ENCODE measurements at places on chromosomes 6 and 20. TPM values are rescaled to one million over a fixed set of nuclear protein-coding genes. Genes with fewer than 3 reads are reported as not detected.
A peak's percentile ranks its signal among the peaks of the same experiment; 100 is the strongest.

- no peak for DNase-seq
These were observed 85.2 kb downstream of the KIF16B start for GRCh38 chr20:16488086-16488485.

GRCh38 chr6:57248311-57248895 is 26.3 kb upstream of the RAB23 start:
- no peak for DNase-seq

GRCh38 chr20:56014998-56015397 is 9.7 kb upstream of the CBLN4 start:
- DNase-seq: no peak

- no peak for DNase-seq
These were observed 139.6 kb downstream of the MYLK4 start for GRCh38 chr6:2611092-2611491.

DNA sequence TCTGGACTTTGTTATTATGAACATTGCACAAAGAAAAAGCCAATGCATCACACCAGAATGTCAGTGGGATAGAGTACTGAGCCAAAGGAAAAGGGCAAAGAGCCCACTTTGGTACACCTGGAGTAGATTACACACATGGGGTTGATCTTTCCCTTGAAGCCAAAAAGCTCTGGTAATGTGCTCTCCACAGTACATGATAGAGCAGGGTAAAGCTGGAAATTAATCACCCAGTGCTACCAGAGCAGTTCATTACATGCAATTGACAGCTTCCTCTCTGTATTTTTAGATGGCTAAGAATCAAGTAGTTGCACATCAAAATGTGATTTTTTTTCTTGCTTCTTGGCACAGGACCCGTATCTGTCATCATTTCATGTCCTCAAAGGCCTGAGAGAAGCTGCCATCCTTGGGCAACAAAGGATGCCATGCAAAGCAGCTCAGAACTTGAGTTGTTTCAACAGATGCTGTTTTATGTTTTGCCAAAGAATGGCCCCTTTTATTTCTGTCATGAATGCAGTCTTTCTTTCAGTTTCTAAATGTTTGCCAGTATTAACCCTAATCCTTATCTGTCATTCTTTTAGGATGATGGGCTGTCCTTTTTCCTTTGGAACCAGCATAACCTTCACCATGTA is 88.1 kb downstream of the HDGFL1 start:
- no peak for DNase-seq

DNA sequence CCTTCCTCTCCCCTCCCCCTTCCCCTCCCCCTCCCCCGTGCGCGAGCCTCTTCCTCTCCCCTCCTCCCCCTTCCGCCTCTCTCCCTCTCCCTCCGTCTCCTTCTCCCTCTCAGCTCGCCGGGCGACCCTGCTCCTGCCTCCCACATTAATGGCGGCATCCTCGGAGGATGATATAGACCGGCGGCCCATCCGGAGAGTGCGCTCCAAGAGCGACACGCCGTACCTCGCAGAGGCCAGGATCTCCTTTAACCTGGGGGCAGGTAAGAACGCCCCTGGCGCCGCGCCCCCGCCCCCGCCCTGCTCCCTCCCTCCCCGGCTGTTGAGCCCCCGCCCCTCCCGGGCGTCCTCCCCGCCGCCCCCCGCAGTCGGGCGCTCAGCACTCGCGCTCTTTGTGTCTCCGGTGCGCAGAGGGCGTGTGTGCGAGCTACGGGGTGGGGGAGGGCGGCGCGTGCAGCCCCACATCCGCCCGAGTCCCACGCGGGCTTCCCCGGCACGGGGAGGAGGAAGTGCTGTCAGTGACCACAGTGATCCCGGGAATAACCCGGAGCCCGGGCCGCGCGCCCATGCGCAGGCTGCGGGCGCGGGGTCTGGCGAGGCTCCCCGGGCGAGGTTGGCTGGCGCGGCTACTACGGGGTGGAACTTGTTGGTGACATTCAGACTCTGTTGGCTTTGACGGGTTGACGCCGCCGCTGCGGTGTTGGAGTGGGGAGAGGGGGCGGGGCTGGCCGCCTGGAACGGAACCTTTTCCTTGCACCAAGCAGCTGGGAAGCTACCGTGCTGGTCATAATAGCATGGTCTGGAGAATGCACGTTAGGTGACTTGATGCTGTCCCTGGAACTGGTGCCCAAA is 33.2 kb downstream of the PHACTR1 start:
- no peak for DNase-seq

DNA sequence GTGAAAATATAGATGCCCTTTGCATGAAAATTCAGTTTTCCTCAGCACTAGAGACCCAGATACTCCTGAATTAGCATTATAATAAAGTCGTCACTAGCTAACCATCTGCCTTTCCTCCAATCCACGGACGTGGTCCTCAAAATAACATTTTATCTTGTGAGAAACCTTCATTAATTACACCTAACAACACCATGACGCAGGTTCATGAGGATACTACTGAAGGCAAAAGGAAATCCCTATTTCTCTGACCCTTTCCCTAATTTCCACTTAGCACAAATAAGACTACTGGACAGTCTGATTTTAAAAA is 1.3 kb upstream of the PNISR start:
- DNase-seq: no peak

GRCh38 chr6:57190140-57190539 is 18.0 kb downstream of the BAG2 start:
- DNase-seq: peak; percentile 21

- no peak for DNase-seq
These were observed 105.7 kb downstream of the ASXL1 start for GRCh38 chr20:32463642-32464400.

DNA sequence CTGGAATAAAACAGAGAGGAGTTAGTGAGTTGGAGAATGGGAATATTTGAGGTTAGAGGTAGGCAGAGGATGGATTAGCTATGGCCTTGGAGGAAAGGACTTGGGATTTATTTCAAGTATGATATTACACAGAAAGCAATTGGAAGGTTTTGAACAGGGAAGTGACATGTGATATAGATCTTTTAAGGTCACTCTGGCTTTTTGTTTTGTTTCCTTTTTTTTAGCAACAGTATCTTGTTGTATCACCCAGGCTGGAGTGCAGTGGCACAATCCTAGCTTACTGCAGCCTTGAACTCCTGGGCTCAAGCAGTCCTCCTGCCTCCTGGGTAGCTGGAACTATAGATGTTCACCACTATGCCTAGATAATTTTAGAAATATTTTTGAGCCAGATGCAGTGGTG is 190.3 kb downstream of the UTRN start:
- DNase-seq: no peak

DNA sequence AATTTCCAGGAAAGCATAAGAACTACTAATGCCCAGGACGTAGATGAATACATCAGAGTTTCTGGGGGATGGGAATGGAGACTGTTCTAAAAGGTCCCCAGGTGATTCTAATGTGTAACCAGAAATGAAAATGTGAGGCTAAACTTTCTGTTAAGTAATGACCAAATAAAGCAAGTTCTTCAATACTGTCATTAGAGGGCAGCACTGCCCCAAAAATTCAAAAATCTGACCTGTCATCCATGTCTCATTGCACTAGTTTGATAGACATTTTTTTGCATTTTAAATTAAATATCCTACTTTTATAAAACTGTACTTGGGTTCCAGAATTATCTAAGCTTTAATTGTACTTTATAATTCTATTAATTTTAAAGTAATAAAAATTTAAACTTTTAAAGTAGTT is 94.9 kb downstream of the RFX6 start:
- peak; percentile 60 for DNase-seq

- peak; percentile 90 for DNase-seq
These were observed 95.3 kb downstream of the EPB41L2 start for GRCh38 chr6:130967502-130968445.

GRCh38 chr6:31402324-31403282 is 792 bp upstream of the MICA start:
- no peak for DNase-seq

DNA sequence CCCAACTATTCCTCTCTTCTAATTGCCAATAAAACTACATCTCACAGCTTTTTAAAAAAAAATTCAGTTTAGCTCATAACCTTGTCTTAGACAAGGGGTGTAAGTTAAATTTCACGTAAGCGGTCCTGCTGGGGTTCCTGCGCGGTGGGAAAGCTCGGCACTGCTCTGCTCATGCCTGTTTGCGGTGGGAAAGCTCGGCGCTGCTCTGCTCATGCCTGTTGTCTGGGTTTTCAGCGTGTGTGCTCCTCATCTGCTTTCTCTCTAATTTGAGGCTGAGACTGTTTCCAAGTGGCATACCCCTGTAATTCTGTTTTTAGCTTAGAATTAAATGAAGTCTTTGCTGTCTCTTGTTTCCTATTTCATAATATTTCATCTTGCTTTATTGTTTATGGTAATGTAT is 18.6 kb downstream of the ARID1B start:
- DNase-seq: no peak

STK4 gene
- 13.7 TPM for total RNA-seq
